ENCODE measurements at places on chromosomes 16 and 17.

DNA sequence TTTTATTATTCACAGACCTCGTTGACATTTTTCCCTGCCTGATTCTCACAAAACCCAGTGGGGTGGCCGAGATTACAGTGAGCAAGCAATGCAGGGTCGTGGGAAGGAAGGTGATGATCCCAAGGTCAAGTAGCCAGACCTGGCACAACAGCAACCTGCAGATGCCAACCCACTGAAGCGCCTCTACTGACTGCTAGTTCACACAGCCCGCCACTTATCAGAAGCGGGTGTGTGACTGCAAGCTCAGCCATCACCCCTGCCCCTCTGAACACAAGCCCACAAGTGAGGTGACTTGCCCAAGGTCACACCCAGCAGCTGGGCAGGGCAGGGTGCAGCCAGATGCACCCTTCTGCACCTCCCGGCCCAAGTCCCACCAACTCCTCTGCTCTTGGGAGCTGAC lies 7.1 kb downstream of the TFAP4 start:
- DNase-seq = no peak

DNA sequence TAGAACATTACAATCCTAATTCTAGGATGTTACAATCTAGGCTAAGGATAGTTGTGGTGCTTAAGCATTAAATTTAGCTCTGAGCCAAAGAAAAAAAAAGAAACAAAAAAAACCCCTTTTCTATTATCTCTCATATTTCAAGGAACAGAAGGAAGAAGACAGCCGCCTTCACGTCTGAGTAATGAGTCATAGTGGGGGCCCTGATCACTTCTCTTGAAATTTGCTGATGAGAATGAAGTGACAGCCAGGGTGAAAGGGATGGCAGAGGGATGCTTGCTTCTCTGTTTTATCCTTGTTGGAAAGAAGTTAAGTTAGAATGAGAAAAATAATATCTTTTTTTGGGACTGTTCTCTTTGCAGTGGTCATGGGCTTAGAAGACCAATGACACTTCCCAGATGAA lies 82.6 kb upstream of the MPHOSPH6 start:
- no peak for DNase-seq

DNA sequence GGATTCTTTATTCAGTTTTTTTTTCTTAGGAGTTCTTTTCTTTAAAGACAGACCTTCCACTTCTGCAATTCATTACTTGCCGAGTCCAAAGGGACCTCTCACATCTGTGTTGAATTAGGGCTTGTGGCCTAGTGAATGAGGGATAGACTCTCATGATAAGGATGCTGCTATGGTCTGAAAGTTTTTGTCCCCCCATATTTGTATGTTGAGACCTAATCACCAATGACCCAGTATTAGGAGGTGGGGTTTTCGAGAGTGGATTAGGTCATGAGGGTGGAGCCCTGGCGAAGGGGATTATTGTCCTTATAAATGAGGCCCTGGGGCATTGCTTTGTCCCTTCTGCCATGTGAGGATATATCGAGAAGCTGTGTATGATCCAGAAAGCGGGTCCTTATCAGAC lies 9.5 kb downstream of the KRT12 start:
- DNase-seq = no peak

- no peak for DNase-seq
Observed at GRCh38 chr16:78022347-78023060, at the start of gene CLEC3A. Gene CLEC3A (plus strand): TSS chr16:78022548. CDS start chr16:78022627, 79 bp downstream.

DNA sequence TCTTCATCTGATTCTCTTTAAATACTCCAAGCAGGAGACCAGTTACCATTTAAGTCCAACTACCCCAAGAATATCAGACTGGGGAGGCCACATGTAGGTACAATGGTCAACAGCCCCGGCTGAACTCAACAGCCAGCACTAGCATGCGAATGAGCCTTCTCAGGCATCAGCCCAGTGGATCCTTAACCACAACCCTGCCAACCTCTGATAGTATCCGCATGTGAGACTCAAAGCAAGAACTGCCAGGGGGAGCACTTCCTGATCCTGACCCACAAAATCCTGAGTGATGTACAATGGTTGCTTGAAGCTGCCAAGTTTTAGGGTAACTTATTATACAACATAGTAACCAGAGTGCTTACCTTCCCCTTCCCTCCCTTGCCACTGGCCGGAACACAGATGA lies 4.0 kb downstream of the PYY start:
- DNase-seq = no peak

DNA sequence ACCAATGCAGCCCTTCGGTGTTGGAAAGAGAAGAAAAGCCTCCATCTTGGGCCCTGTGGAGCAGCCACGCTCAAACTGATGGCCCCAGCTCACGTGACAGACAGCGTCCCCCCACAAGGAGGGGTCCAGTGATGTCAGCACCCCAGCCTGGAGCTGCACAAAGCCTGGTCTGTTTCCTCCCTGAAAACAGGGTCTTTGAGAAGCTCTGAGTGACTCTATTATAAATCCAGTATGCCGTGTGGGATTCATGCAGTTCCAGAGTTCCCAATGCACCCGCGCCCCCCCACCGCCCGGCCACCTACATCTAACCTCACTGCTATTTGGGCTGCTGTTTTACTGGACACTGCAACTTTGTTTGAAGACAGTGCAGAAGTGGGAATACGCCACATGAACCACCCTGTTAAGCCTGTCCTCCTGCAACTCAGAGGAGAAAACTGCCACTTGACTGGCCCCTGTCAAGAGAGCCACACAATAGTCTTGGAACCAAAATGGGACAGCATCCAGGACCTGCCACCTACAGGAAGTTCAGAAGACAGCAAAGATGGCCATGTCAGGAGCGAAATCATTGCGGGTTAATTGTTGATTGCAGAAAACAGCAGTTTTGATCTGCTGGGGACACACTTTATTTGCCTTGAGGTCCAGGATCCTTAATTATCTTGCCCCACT lies 33.1 kb downstream of the PMP22 start:
- no peak for DNase-seq

DNA sequence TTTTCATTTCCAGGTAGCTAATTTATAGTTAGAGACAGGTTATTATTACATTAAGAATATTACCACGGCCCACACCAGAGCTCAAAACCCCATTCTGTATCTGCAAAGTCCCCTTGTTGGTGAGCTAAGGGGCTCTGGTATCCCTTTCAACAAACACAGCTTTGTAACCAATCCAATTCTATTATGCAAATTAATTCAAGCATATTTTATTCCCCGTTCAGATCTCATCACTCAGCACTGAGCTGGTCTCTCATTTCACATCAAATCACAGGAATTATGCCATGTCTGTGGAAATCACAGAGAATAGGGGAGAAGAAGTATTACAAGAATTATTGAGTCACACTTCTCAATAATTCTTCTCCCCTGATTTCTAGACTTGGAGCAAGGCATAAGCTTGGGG lies 111.7 kb downstream of the CDH11 start:
- no peak for DNase-seq

GRCh38 chr16:86044881-86045590 lies 146.1 kb downstream of the IRF8 start:
- DNase-seq = peak; percentile 67

GRCh38 chr17:32019228-32019627 lies 12.0 kb downstream of the LRRC37B start:
- no peak for DNase-seq

DNA sequence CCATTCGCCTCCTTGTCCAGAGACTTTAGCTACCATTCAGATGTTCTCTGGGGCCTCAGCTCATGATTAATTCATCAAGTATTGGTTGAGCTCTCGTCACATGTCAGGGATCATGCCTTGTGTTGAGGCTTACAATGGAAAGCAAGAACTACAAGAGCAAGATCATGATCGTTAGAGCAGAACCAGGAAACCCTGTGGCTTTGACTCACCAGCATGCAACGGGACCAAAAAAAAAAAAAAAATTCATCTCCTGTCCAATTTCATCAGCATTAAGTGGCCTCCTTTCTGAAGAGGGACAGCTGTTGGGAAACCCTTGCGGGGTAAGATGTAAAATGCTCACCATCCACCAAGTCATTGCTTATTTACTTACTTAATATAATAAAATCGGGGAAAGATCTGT lies 12.1 kb upstream of the USP10 start:
- DNase-seq = no peak

DNA sequence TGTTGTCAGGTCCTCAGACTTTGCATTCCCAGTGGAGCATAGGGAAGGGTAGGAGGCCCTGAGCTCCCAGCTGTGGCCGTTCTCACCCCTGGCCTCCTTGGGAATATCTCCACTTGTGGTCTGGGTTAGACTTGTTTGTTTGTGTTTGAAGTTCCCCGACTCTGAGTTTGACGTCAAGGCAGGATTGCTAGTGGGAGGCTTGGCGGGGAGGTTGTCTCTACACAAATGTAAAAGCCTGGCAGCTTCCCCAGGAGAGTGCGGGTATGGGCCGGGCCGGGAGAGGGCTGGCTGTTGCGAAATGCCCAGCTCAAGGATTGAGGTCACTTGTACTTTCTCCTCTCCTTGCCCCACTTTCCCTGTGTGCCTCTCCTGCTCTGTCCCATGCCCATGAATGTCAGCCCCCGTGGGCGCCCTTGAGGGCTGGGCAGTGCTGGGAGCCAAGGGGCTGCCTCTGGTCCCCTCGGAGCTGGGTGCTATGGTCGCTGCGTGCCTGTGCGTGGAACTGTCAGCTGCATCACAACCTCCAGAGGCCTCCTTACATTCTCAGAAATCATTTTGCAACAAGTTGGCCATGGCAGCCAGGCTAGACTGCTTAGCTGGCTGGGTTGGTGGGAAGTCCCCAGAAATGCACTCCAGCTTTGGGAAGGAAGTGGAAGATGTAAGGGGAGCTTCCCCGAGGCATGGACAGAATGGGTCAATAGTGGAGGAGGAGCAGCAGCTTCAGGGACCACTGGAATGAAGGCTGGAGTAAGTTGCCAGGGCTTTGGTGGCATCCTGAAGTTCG lies 84.3 kb downstream of the KSR1 start:
- no peak for DNase-seq

GRCh38 chr16:68069511-68070248 lies 15.5 kb upstream of the NFATC3 start:
- no peak for DNase-seq

DNA sequence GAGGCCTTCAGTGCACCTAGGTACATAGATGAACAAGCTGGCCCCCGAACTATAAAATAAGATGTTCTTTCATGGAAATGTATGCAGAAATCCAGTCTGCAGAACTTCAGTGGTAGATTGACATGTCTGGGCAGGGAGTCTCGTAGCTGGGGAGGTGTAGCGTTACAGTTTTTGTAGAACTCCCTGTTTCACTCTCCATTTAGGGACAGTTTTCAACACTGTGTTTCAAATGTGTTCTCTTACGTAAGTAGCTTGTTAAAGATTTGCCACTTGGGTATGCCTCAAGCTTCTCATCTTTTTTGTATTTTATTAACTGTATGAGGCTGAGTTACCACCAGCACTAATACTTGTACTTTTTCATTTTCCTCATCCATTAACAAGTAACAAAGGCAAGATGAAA lies 46.6 kb downstream of the PLD6 start:
- DNase-seq = no peak

GRCh38 chr17:76447931-76448652 lies 4.9 kb downstream of the UBE2O start:
- DNase-seq = no peak

DNA sequence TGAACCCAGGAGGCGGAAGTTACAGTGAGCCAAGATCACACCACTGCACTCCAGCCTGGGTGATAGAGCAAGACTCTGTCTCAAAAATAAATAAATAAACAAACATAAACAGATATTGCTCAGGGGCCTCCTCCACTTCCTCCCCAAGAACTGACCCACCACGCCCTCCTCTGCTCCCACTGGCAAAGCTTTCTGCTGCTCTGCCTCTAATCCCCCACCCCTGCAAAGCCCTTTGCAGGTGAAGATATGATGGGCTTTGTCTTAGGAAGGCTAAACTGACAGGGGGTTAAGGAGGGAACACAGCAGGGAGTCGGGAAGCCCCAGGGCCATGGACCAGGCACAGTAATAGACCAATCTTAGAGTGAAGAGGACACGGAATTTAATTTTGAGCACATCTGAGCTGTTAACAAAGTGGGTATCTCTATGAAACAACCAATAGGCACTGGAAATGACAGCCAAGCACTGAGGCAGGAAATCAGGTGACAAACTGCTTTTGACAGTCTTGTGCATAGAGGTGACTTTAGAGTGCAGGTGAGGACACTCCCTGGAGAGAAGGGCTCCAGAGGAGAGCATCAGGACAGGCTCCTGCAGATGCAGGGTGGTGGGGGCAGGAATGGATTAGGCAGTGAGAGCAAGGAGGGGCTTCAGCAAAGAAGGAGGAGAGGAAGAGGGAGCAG lies 6.4 kb upstream of the CD300LD start:
- no peak for DNase-seq

DNA sequence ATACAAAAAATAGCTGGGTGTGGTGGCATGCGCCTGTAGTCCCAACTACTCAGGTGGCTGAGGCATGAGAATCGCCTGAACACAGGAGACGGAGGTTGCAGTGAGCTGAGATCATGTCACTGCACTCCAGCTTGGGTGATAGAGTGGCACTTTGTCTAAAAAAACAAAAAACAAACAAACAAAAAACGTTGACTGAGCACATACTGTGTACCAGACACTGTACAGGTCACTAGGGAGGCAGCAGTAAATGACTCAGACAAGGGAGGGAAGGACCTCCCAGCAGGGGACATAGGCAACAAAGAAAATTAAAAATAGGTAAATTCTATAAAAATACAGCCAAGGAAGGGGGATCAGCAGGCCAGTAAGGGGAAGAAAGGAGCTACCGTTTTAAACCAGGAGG lies 64.3 kb downstream of the SOCS1 start:
- no peak for DNase-seq

GRCh38 chr16:52078716-52079655 lies 468.0 kb downstream of the TOX3 start:
- no peak for DNase-seq

GRCh38 chr16:30533748-30534367 lies 800 bp downstream of the ZNF747 start:
- DNase-seq = peak; percentile 16

DNA sequence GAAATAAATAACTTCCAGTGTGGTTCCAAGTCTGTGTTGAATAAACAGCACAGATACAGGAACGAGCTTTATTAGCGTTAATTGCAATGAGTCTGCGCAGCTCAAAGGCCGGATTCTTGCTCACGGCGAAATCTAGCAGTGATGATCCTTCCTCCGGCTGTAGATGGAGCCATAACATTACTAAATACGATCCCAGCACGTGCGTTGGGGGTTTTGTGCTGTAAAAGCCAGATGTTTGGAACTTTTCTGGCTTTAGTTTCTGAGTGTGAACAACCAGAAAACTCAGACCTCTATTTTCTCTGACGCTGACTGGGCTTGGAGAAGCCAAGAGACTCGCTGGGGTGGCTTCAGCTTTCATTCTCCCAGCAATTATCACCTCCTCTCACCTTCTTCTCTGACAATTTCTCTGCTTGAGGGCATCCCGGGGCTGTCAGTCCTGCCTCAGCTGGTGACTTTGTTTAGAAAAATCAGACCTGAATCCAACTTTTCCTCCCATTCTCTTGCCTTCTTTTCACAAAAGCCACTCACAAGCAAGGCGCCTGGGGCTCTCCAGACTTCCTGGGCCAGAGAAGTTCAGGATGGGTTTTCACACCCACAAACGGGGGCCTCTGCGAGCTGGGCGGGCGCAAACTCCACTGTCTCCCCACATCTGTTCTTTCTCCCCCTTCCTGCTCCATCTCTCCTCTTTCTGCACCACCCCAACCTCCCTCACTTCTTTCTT lies 47.1 kb upstream of the AKTIP start:
- peak; percentile 32 for DNase-seq

- no peak for DNase-seq
Observed at GRCh38 chr17:79215631-79216030, 141.0 kb downstream of the ENGASE start.
